Mammary epithelial cell (primary cell): ENCODE measurements at places on chromosomes 3 and 15.

- no peak for DNase-seq
Observed at GRCh38 chr15:92288755-92289154, 104.9 kb upstream of the ST8SIA2 start.

GRCh38 chr3:190830031-190830430 lies 32.5 kb downstream of the GMNC start:
- DNase-seq = no peak

DNA sequence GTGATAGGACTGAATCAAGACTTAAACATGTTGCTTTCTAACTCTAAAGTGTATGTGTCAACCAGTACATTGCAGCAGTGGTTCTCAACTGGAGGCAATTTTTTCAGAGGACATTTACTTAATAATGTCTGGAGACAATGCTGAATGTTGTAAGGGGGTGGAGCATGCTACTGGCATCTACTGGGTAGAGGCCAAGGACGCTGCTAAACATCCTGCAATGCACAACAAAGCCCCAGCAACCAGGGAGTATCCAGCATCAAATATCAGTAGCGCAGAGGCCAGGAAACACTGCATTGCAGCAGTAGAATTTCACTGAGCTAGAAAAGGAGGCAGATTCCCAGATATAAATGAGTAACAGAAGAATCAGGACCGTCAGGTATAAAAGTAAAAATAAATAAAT lies 79.8 kb upstream of the GRM7 start:
- DNase-seq = no peak

GRCh38 chr3:13684350-13684749 lies 135.4 kb downstream of the FBLN2 start:
- no peak for DNase-seq

GRCh38 chr3:72154391-72155335 lies 369.7 kb upstream of the PROK2 start:
- DNase-seq = no peak

GRCh38 chr3:25783661-25784512 lies 644 bp upstream of the NGLY1 start:
- peak; percentile 44 for DNase-seq

DNA sequence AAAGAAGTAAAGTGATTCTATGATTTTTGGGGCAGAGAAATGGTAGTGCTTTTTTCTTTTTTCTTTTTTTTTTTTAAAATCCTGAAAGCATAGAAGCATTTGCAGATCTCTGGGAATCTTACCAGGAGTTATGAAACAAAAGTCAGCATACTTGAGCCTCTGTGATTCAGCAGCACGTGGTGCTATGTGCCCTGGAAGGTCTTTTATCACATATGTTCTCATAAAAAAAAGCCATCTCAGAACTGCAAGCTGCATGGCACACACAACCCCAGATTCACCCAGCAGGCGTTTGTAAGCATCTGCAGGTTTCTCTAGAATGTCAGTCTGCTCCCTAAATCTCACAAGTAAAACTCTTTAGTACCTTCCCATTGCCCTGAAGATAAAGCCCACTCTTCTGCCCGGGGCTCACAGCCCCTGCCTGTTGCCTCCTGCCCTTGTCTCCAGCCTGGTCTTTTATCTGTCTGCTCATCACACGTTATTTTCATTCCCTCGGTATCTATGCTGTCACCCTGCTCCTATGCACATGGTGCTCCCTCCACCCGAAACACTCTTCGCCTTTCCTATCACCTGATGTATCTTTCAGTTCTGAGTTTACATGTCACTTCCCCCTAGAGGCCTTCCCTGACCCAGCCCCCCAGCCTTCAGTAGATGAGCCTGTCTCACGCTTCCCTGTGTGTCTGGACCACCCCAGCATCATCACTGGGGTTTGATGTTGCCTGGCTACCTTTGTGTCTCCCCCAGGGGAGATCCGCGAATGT lies 72.4 kb downstream of the CHDH start:
- DNase-seq = peak; percentile 40

GRCh38 chr3:59531994-59532393 lies 482.2 kb upstream of the CFAP20DC start:
- no peak for DNase-seq

GRCh38 chr3:119413603-119414280 lies 49.7 kb downstream of the TMEM39A start:
- DNase-seq = no peak

DNA sequence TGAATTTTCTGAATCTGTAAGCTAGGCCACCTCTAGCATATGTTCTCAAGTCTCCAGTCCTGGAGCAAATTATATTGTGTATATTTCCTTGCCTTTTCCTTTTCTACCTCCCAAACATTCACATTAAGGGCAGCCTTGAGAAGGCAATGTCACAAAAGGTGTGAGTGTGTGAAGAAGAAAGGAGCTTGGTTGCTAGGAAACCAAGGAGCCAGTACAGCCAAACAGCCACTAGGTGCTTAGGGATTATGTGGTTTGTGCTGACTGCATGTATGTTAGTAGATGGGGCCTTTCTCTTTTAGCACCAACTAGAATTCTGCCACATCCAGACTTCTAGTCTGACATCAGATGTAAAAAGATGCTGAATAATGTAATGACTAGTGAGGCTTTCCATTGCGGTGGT lies 118.8 kb upstream of the DAZL start:
- peak; percentile 30 for DNase-seq

- DNase-seq = no peak
Observed at GRCh38 chr3:195155570-195156241, 115.3 kb downstream of the XXYLT1 start.

GRCh38 chr3:28863186-28863585 lies 417.7 kb upstream of the RBMS3 start:
- no peak for DNase-seq

- no peak for DNase-seq
Observed at GRCh38 chr15:70066447-70066846, 31.3 kb downstream of the TLE3 start.

GRCh38 chr15:65887565-65887964 lies 18.3 kb downstream of the RAB11A start:
- DNase-seq = no peak

DNA sequence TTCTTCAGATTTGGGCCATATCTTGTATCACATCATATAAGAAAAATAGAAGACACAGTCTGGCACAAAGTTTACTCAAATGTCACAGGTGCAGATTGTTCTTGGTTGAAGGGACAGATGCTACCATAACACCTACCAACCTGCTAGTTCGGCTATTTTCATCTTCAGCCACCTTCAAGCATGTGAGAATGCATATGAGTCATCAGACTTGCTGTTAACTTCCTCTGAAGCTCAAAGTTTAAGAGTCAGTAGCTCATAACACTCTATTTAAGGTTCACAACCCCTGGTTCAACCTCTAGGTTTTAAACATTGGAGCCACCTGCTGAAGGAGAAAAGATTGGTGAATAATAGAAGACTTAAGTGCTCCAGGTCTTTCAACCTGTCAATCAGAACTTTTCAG lies 522.8 kb downstream of the NLGN1 start:
- DNase-seq = no peak

DNA sequence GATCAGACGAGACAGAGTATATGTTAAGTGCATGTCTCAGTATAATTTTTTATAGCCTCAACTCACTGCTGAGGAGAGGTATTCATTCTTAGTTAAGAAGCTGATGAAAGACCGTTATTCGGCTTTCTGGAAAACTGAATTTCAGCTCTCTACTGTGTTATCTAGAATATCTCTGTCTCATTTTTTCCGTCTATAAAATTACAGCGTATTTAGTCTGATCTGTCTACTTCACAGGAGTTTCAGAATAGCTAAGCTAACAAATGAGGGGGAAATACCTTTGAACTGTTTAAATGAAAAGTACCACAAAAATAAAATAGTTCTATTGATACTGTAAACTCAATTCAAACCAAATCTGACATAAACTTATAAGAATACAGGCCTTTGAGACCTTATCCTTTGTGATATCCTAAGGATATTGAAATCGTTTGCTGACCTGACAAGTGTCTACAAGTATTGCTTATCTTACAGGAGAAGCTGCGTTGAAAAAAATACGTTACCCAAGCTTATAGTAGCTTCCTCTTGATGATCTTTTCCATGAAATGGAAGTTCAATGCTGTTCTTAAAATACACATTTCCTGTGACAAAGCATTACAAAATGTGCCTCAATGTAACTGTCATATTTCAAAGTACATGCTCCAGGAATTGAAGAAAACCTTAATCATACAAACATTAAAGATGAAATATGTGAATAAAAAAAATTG lies 104.6 kb downstream of the IL1RAP start:
- no peak for DNase-seq

DNA sequence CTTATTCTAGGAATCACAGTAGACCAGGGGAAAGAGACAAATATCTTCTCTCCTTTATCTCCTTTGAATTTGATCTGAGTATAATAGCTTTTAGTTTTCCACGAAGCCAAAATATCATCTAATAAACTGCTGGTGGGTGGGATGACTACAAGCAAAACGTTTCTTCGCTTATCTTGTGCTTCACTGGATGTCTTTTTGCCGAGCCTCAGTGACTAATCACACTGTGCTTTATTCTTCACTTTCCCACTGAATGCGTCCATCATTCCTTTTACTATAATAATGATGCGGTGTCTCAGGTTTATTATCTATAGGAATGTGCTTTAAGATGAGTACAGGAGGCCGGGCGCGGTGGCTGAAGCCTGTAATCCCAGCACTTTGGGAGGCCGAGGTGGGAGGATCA lies 32.5 kb downstream of the CEP152 start:
- no peak for DNase-seq

DNA sequence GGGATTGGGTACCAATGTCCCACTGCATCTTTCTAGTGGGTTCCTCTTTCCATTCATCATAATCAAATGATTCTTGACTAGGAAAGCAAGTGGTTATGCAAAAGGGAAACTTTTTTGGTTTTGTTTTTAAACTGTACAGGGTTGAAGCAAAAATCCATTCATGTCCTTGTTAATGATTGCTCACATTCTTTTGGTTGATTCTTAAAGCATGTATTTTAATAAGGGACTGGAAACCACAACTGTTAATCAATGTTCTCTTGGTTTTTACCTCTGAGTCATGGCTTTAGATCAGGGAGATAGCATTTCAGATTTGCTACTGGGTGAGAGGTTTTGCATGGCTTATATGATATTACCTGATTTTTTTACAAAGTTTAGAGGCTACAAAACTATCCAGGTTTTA lies 371.7 kb upstream of the RGMA start:
- peak; percentile 58 for DNase-seq

DNA sequence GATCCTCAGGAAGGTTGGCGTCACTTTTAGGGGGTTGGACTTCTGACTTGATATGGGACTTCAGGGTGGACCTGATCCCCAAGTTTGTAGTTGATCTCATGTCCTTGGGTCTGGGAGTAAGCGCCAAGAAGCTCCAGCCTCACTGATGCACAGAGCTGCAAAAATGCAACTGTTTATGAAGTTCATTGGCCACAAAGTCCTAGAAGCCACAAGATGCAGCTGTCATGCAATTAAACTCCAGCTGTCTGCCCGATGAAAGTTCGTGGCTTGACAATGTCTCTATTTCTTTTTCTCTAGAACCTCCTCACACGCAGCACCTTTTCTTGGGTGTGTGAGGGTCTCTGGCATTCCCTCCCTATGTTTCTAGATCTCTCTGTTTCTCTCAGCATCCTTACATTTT lies 9.2 kb upstream of the ACAN start:
- DNase-seq = no peak

- no peak for DNase-seq
Observed at GRCh38 chr15:73323956-73324355, 44.8 kb downstream of the HCN4 start.

DNA sequence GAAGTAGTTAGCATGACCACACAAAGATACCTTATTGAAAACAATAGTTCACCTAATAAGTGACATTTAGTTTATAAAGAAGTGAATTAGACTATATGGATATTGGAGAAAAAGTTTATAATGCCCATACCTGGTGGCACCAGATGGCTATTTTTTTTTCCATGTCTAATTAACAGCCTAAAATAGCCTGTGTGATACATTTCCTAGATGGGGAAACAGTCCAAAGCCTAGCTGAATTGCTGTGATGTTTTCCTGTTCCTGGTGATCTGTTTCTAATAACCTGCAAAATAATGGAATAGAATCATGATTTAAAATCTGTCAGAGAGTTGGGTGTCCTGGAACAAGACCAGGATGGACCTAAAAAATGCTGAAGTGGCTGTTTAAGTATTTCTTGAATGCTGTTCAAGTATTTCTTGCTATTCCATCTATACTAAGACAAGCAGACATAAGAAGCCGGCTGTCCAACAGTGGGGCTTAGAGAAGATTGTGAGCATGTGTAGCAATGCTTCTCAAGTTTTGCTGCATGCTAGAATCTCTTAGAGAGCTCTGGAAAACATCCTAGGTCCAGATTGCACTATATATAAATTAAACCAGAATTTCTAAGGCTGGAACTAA lies 31.3 kb downstream of the LRRC3B start:
- DNase-seq = no peak

DNA sequence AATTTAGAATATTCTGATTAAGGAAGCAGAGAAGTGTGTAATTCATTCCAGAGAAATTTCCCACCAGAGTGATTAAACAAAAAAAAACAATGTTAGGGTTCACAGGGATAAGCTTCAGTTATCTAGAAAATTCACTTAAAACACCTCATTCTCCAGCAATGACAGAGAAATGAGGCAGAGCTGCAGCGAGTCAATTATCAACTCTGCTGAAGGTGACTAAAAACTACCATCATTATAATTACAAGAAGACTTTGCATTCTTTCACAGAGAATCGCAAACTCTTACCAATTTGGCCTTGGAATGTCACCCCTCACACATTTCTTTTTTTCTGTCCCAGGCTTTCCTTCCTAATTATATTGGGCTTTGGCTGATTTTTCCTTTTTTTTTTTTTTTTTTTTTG lies 117.1 kb downstream of the RAB11A start:
- DNase-seq = no peak

DNA sequence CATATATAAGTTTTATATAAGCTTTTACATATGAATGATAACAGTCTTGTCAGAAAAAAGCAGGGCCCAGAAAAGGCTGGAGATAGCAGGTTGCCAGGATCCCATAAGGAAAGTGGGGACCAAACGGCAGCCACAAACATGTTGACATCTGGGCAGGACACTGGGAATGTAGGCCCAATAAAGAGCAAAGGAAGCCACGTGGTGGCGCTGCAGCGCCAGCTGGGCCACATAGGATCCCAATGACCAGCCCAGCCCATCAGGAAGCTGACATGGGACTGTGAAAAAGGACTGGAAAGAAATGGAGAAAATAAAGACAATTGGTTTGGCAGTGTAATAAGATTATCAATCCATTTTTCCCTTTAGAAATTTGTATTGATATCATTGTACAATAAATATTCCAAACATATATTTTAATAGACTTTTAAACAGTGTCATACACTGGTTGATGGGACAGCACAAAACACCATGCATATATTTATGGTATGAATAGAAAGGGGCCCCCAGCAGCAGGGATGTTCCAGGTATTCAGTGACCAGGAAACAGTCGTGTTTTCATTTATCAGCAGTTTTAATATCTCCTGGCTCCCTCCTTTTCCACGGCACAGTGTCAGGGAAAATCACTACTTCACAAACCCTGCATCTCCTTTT lies 89.0 kb upstream of the STRIT1 start:
- DNase-seq = peak; percentile 52

GRCh38 chr3:178318340-178318739 lies 217.9 kb upstream of the KCNMB2 start:
- no peak for DNase-seq

DNA sequence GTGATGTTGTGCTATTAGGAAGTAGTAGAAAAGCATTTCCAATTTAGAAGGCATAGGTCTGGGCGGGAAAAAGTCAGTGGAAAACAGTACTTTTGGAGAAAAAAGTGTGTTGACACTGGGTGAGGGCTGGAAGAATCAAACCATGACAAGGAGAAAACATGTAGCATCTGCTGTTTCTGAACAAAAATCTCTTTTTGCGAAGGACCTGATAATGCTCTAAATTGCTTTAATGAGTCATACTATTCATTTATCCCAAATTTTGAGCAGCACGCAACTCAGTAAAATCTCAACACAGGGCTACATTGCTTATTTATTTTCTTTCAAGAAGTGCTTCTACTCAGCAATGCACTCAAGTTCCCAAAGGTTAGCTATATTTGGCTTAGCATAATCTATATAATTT lies 292.7 kb downstream of the DIPK2A start:
- no peak for DNase-seq
